Kasumi-1 (cell line): ENCODE measurements at places on chromosomes 7 and 10.

DNA sequence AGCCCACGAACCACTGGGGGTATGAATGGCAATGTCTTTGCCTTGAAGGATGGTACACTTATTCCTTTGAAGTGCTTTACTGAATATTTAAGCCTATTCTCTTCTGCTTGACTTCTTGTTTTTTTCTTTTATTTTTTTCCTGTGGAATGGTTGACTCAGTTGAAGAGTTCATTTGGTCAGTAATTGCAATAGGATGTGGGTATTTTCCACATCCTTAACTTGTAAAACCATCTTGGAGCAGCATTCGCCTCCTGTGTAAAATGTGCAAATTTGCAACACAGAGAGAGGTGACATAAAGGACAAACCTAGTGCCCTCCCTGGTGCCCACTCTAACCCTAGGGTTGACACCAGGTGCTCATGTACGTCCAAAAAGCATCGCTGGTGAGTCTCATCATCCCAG lies 347.0 kb downstream of the GATA3 start:
- no peak for DNase-seq

GRCh38 chr10:50417486-50417885 lies 166.2 kb upstream of the ASAH2 start:
- DNase-seq, result peak; percentile 44

DNA sequence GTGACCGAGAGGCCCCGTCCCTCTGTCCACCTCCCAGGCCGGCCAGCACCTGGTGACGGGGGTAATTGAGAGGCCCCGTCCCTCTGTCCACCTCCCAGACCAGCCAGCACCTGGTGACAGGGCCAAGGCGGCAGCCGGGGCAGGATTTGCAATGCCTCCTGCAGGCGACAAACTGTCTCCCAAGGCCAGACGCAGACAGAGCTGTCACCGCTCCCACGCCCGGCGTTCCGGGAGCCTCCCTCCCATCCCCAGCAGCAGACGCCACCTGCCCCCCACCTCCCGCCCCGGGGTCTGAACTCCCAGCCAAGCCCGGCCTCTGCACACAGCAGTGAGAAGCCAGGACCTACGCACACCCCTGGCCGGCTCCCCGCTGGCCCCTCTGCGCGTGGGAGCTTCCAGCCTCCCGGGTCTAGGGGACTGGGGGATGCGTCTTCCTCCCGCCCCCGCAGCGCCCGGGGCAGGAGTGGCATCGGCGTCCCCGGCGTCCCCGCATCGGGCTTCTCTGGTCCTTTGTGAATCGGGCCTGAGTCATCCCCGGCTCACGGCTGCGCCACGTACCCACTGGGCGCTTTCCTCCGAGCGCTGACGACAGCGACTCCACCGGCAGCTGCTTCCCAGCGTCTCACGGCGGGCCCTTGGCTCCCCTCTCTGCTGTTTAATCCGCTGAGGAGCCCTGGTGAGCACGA lies 95.1 kb upstream of the DIP2C start:
- DNase-seq, result peak; percentile 76

DNA sequence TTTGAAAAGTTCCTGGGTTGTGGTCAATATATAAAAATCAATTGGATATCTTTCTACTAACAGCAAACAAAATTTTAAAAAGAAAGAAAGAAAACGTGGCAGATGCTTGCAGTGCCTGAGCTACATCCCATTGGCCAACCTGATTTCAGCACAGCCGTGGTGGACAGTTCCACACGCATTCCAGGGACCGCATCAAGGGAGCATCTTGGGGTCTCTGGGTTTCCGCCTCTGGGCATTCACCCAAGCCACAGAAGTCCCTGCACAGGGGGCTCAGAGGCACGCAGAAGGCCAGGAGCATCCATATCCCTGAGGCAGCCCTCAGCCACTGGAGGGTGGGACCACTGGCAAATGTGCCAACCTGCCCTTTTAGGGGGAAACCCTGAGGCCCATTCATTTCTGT lies 254.5 kb upstream of the RNF32 start:
- no peak for DNase-seq

DNA sequence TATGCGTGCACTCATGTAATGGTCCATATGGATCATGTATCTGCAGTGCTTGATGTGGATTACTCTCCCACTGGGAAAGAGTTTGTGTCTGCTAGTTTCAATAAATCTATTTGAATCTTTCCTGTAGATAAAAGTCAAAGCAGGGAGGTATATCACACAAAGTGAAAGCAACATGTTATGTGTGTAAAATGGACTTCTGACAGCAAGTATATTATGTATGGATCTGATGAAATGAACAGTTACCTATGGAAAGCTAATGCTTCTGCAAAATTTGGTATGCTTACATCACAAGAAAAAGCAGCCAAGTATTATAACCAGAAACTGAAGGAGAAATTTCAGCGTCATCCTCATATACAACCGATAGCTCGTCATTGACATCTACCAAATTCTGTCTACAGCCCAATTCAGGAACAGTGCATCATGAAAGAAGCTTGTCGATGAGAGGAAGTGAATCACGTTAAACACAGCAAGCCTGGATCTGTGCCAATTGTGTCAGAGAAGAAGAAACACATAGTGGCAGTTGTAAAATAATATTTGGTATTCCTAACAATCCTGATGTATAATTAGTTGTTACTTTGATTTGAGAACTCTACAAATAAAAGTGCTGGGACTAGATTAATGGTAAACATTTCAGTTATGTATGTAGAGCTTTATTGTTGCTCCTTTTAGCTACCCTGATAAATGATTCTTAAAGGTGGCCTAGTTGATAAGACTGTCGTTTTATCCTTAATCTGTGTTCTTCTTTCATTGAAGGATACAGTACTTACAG lies 14.2 kb upstream of the SYPL1 start:
- DNase-seq, result peak; percentile 20

DNA sequence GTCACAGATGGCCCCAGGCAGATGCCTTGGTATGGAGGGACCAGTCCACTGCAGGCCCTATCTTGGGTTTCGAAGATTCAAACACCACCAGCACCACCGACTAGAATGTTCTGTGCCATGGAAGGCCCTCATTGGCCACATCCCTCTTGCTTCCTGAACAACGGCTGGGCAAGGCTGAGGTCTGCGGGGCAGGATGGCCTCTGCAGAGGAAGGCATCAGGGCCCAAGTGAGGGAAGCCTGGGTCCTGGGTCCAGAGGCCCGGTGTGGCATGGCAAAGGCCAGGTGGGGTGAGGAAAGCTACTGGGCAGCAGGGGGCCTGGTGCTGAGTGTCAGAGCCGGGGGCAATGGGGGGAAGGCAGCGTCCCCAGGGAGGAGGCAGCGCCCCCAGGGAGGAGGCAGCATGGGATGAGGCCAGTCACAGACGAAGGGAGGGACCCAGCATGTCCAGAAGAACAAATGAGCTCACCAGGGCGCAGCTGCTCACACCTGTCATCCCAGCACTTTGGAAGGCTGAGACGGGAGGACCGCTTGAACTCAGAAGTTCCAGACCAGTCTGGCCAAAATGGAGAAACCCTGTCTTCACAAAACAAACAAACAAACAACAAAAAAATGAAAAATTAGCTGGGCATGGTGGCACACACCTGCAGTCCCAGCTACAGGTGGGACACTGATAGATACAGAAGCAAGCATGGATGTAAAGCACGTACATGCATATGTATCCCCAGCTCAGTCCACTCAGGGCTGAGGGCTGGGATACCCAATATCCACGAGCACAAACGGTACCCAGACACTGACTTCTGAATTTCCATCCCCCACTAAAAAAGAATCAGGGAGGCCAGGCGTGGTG lies 64.4 kb downstream of the PROSER2 start:
- DNase-seq, result no peak

- no peak for DNase-seq
These were observed 106.4 kb upstream of the GJD4 start for GRCh38 chr10:35498693-35499092.

- DNase-seq, result no peak
These were observed 56.1 kb upstream of the ELN start for GRCh38 chr7:73971704-73972341.

- no peak for DNase-seq
These were observed 49.0 kb downstream of the TES start for GRCh38 chr7:116259156-116259870.

DNA sequence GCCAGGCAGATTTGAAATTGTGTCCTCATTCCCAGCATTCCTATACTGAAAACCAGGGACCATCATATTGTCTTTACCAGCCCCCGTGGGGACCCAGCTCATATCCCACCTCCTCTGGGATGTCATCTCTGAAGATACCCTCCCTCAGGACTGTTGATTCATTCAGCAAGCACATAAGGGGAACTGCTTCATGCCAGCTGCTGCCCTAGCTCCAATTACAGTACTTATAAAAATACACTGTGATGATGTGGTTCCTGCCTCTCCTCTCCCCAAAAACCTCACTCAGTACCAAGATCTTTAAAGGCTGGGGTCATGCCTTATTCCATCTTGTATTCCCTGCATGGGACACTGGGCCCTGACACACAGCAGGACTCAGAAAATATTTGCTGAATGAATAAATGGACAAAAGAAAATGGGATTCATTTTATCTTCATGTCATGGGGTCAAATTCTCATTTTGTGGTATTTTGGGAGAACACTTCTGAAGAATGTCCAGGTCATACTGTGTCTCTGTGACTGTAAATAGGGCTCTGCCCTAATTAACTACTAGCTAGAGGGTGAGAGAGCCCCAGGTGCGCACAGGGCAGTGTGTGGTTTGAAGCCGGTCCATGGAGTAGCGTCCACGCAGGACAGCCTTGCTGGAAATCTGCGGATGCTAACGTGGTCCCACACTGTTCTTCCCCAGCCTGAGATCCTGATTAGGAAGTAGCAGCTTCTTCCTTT lies 29.0 kb upstream of the DAGLB start:
- peak; percentile 51 for DNase-seq

GRCh38 chr10:81116201-81116600 lies 578.5 kb downstream of the SH2D4B start:
- DNase-seq, result no peak

GRCh38 chr7:110803602-110804143 lies 287.3 kb upstream of the LRRN3 start:
- no peak for DNase-seq

DNA sequence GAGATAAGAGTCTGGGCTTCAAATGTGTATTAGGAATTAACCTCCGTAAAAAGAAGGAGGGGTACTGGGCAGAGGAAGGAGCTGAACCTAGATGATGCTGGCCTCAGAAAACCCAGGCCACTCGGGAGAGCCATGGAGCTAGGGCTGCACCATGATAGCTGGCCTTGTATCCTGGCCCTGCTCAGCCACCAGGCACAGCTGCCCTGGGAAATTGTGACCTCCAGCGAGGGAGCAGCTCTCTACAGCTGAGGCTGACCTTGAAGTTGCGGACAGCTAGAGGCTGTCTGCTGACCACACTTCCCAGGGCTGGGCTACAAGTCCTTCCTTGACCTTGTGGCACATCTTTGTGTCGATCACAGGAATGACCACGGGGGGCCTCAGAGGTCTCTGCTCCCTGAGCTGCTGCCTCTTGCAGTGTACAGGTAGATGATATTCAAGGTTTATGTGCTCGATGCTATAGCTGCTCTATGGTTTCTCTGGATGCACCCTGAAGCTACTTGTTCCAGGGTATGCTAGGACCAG lies 38.3 kb upstream of the SLC35B4 start:
- DNase-seq, result no peak
